ENCODE measurements at places on chromosomes 3 and 15.

DNA sequence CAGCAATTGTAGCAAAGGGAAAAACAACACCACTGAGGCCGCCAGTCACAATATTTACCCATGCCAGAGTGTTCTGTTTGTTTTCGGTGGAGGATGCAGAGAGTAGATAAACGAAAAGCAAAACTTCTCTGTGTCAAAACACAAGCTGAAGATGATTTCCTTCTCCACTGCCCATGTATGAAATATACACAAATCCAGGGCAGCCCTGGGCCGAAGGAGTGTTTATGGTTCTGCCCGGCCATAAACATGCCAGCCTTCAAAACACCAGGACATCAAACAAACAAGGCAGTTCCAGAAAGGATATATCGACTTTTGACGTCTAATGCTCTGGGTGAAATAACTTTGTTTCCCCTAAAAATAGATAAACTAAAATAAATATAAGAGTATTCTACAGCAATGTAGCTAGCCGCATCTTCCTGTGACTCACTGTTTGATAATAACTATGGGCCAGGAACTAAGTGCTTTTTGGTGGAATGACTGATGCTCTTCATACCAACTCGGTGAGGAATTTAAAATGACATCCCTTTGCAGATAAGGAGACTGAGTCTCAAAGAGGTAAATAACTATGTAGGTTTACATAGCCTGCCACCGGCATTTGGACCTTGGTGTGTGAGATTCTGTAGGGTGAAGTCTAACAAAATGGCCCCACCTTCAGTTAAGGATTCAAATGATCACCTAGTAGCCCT lies 82.8 kb downstream of the MAGI1 start:
- H3K27me3 ChIP-seq: no peaks in the 10 kb centered on the region
- no peaks in the 10 kb centered on the region for H3K36me3 ChIP-seq
- no peak overlapping the region for H3K27ac ChIP-seq
- peaks cover 3% of the 10 kb centered on the region for H3K4me1 ChIP-seq
- H3K4me3 ChIP-seq: no peak overlapping the region

GRCh38 chr15:22872936-22873701 lies 34.7 kb downstream of the NIPA2 start:
- no peaks in the 10 kb centered on the region for H3K27me3 ChIP-seq
- H3K4me1 ChIP-seq: no peaks in the 10 kb centered on the region
- H3K27ac ChIP-seq: no peak overlapping the region

GRCh38 chr15:79322945-79323344 lies 12.0 kb downstream of the TMED3 start:
- H3K27me3 ChIP-seq: no peaks in the 10 kb centered on the region
- DNase-seq: no peak
- H3K4me3 ChIP-seq: no peak overlapping the region
- H3K4me1 ChIP-seq: peaks cover 10% of the 10 kb centered on the region

DNA sequence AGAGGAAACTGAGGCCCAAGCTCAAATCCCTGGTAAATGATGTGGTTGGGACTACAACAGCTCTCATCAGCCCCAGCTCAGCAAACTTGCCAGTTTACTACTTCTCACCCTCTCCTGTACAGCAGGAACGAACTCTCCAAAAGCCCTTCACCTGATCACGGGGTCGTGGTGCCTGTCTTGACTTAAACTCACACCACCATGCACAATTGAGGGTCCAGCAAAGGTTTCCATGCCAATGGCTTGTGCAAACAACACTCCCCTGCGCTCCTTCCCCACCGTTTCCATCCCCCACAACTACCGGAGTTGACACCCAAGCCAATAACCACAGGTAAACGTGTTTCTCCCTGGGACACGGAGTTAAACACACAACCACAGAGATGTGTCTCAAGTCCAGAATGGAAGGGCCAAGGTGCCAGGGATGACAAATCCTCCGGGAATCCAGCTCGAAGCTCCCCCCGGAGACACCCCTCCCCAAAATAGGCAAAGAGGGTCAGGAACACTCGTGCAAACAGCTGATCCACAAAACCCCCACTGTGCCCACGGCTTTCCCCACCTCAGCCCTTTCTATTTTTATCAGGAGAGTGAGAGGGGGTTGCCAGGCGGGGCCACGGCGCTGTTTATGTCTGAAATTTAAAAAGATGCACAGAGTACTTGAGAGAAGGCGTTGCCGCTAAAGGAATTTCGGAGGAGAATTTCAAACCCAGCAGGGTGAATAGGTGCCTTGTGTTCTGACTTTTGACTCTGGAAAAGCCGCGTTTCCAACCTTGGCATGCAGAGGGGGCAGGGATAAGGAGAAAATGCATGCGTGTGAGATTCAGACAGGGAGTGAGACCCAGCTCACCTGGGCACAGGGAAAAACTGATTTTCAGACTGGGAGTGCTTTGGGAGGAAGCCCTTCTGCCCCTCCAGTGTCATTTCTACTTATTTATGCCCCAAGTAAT lies 10.6 kb upstream of the ACAN start:
- no peaks in the 10 kb centered on the region for H3K36me3 ChIP-seq
- no peaks in the 10 kb centered on the region for H3K4me1 ChIP-seq

DNA sequence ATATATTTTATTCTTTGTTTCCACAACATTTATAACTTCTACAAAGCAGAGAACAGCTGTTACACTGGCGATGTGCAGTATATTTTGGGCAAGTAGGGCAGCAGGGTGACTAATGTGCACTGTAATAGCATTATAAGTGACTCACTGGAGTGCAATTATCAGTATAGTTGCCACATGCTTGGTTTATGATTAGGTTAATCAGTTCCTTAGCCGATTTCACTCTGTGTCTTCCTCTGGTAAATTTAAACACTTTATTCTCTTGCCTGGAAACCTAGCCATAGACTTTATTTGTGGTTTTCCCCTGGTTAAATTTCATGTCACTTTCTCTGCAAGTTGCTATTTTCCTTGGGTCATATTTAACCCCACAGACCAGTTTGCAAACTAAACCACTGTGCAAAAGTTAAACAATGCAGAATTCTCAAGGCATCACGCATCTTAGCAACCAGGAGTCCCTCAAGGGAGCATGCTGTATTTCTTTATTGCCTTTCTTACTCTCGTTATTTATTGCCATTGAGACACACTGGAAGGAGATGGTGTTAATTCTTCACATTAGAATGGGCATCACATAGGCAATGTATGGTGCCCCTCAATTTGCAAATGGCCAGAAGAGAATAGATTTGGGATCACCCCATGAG lies 690.2 kb upstream of the DPPA4 start:
- H3K4me1 ChIP-seq: no peaks in the 10 kb centered on the region
- no peaks in the 10 kb centered on the region for H3K36me3 ChIP-seq
- no peaks in the 10 kb centered on the region for H3K27me3 ChIP-seq
- H3K27ac ChIP-seq: no peak overlapping the region

- peak overlapping the region; percentile 28 for H3K4me3 ChIP-seq
- peaks cover 27% of the 10 kb centered on the region for H3K36me3 ChIP-seq
- peak overlapping the region; percentile 86 for H3K27ac ChIP-seq
- no peaks in the 10 kb centered on the region for H3K27me3 ChIP-seq
- peaks cover 20% of the 10 kb centered on the region for H3K4me1 ChIP-seq
- no peak for DNase-seq
Observed at GRCh38 chr3:140974900-140975299, 33.3 kb downstream of the SLC25A36 start.

- H3K27ac ChIP-seq: no peak overlapping the region
- H3K4me3 ChIP-seq: no peak overlapping the region
- no peaks in the 10 kb centered on the region for H3K27me3 ChIP-seq
Observed at GRCh38 chr3:78277220-78277619, 1237.3 kb downstream of the ROBO2 start.

DNA sequence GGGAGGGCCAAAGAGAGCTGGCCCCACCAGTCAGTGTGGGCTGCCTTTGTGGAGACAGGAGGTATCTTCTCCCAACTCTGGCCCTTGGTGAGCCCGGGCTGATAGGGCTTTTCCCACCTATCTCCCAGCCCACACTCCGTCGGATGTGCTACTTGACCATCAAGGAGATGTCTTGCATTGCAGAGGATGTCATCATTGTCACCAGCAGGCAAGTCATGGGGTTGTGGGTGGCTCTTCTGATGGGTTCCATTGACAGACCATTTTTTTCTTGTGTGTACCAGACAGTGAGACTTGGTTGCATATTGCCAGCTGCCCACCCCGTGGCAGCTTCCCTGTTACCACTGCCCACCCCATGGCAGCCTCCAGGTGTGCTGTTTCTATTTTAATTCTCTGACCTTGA lies 3.3 kb downstream of the COPG1 start:
- peaks cover 21% of the 10 kb centered on the region for H3K4me1 ChIP-seq
- H3K4me3 ChIP-seq: no peak overlapping the region
- peaks cover 63% of the 10 kb centered on the region for H3K36me3 ChIP-seq
- H3K27me3 ChIP-seq: no peaks in the 10 kb centered on the region
- DNase-seq: no peak
- no peak overlapping the region for H3K27ac ChIP-seq

DNA sequence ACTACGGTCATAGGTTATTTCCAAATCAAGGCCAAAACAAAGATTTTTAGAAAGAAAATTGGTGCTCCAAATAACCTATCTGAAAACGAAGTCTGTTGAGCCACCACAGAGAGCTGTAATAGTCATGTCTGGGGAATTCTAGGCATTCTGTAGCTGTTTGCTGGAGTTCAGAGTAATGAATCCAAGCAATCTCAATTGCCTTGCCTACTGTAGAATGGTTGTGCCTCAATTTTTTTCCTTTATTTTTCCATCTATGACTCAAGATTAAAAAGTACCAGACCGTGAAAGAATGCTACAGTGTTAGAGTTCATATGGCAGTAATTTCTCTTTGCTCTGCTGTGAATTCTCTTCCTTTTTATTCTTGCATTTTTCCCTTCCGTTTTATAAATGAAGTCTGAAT lies 1007.2 kb upstream of the ALCAM start:
- no peak overlapping the region for H3K4me3 ChIP-seq
- no peak for DNase-seq
- no peaks in the 10 kb centered on the region for H3K4me1 ChIP-seq
- no peaks in the 10 kb centered on the region for H3K27me3 ChIP-seq

DNA sequence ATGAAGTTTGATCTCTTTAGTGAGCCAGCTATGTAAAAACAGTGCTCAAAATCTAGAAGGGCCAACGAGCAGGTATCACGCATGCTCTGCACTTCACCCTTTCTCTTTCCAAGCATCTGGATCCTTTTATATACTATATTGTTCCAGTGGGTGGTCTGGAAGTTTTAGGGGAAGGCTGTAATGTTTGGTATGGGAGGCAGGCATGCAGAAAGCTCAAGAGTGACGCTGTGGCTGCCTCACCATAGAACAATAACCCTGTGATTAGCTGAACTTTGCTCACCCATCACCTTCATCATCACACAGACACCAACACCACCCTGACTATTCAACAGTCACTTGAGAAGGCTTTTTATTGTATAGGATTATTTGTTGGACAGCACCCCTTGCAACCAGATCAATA lies 81.6 kb downstream of the FBN1 start:
- H3K27ac ChIP-seq: no peak overlapping the region
- peaks cover 10% of the 10 kb centered on the region for H3K27me3 ChIP-seq
- H3K36me3 ChIP-seq: no peaks in the 10 kb centered on the region

DNA sequence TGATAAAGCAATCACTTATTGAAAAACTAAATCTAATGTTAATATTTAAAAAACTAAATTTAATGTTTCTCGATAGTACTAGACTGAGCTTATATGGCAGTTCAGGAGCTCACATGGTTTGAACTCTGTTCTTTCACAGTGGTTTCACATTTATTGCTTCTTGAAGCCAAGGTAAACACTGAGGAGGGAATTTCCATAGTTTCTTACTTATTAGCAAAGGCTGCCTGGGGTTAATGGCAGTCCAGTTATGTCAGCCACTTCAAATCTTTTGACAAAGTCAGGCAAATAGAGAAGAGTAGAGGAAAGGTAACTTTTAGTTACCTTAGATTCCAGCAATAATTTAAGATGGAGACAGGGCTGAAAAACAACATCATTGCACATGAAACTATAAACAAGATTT lies 831.5 kb downstream of the ROBO2 start:
- H3K4me3 ChIP-seq: no peak overlapping the region
- no peaks in the 10 kb centered on the region for H3K4me1 ChIP-seq
- DNase-seq: no peak
- no peaks in the 10 kb centered on the region for H3K36me3 ChIP-seq

- DNase-seq: no peak
- peaks cover 45% of the 10 kb centered on the region for H3K36me3 ChIP-seq
Observed at GRCh38 chr15:40204100-40204499, 34.8 kb upstream of the PAK6 start.

DNA sequence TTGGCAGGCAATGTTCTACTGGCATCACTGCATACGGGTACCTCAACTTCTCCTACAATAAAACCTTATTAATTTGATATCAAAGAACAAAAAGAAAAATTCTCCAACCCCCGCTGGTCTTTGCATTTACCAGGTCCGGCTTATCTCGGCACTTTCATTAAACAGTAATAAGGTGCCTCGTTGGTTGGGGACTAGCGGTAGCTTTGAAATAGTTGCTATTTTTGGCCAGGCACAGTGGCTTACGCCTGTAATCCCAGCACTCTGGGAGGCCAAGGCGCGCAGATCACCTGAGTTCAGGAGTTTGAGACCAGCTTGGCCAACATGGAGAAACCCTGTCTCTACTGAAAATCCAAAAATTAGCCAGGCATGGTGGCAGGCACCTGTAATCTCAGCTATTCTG lies 32.0 kb upstream of the CGNL1 start:
- no peak overlapping the region for H3K4me3 ChIP-seq
- H3K27ac ChIP-seq: no peak overlapping the region
- DNase-seq: no peak
- no peaks in the 10 kb centered on the region for H3K4me1 ChIP-seq
- H3K36me3 ChIP-seq: no peaks in the 10 kb centered on the region

- peaks cover 14% of the 10 kb centered on the region for H3K4me1 ChIP-seq
- no peaks in the 10 kb centered on the region for H3K27me3 ChIP-seq
- H3K27ac ChIP-seq: no peak overlapping the region
- DNase-seq: no peak
- H3K4me3 ChIP-seq: no peak overlapping the region
- peaks cover 31% of the 10 kb centered on the region for H3K36me3 ChIP-seq
Observed at GRCh38 chr3:48548126-48548525, 8.5 kb downstream of the PFKFB4 start.

- peaks cover 4% of the 10 kb centered on the region for H3K4me1 ChIP-seq
- H3K36me3 ChIP-seq: no peaks in the 10 kb centered on the region
- no peak for DNase-seq
- no peak overlapping the region for H3K4me3 ChIP-seq
- H3K27ac ChIP-seq: no peak overlapping the region
- H3K27me3 ChIP-seq: peaks cover 20% of the 10 kb centered on the region
Observed at GRCh38 chr3:149258298-149258697, 36.7 kb upstream of the CP start.

GRCh38 chr3:127226946-127227842 lies 34.3 kb downstream of the PRR23E start:
- no peaks in the 10 kb centered on the region for H3K36me3 ChIP-seq
- peak overlapping the region; percentile 21 for H3K4me3 ChIP-seq
- H3K27ac ChIP-seq: no peak overlapping the region
- H3K4me1 ChIP-seq: peaks cover 8% of the 10 kb centered on the region
- H3K27me3 ChIP-seq: peaks cover 7% of the 10 kb centered on the region

- H3K4me3 ChIP-seq: no peak overlapping the region
- no peak overlapping the region for H3K27ac ChIP-seq
- H3K4me1 ChIP-seq: no peaks in the 10 kb centered on the region
Observed at GRCh38 chr15:97566961-97567360, 393.5 kb upstream of the ARRDC4 start.

GRCh38 chr15:29570948-29571791 lies 251.1 kb downstream of the TJP1 start:
- no peak overlapping the region for H3K27ac ChIP-seq
- H3K27me3 ChIP-seq: peaks cover 59% of the 10 kb centered on the region
- peaks cover 4% of the 10 kb centered on the region for H3K4me1 ChIP-seq

GRCh38 chr3:181713676-181714612 lies 2.2 kb downstream of the SOX2 start:
- peaks cover 6% of the 10 kb centered on the region for H3K4me1 ChIP-seq
- peak overlapping the region; percentile 41 for H3K27ac ChIP-seq
- no peak overlapping the region for H3K4me3 ChIP-seq
- DNase-seq: no peak
- peaks cover 71% of the 10 kb centered on the region for H3K27me3 ChIP-seq
- peaks cover 2% of the 10 kb centered on the region for H3K36me3 ChIP-seq

- DNase-seq: no peak
- H3K4me1 ChIP-seq: no peaks in the 10 kb centered on the region
- H3K36me3 ChIP-seq: no peaks in the 10 kb centered on the region
- H3K4me3 ChIP-seq: no peak overlapping the region
Observed at GRCh38 chr3:105118905-105119304, 247.8 kb upstream of the ALCAM start.

All from T-helper 2 cell treated with Interferon-gamma antibody and Interleukin-4, amounts not matched to agents 5 μg/mL and 100 μg/mL, for 36 hours (primary cell).